ENCODE measurements at places on chromosomes 16 and 17.
A peak's percentile ranks its signal among the peaks of the same experiment; 100 is the strongest.

DNA sequence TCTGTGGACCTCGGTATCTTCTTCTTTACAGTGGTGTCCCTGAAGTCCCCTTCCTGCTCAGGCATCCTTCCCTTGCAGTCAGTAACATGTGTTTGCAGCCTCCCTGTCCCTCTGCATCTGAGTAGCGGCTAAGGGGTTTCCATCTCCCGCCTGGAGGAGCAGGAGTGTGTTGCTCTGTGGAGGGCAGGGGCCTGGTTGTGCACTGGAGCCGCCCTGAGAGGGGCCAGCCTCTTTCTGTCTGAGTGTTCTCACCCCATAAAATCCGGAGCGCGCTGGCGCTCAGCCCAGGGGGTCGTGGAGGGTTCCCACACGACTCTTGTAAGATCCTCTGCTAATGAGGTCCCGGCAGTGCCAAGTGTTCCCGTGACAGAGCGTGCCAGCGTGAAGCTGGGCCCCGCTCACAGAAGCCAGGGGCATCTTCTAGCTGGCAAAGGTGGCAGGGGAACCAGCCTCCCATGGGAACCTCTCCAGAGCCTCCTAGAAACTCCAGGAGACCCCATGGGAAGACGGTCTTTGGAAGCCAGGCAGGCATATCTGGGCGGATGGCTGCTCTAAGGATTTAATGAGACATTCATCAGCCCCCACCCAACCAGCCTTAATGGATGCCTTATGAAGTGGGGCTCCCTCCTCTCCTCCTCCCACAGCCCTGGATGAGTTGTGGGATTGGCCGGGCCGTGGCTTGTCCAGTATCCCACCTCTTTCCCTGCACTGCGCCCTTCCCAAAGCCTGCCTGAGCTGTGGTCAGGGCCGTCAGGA, 91.4 kb upstream of the GSE1 start:
- DNase-seq, result no peak

- DNase-seq, result no peak
These were observed 15.7 kb upstream of the SLC35B1 start for GRCh38 chr17:49723423-49723822.

GRCh38 chr16:68499006-68499405, 40.1 kb upstream of the ZFP90 start:
- no peak for DNase-seq

- DNase-seq, result no peak
These were observed 96.5 kb upstream of the CRHR1 start for GRCh38 chr17:45687594-45687993.

GRCh38 chr16:84180519-84181140, 6.2 kb downstream of the TAF1C start:
- no peak for DNase-seq

DNA sequence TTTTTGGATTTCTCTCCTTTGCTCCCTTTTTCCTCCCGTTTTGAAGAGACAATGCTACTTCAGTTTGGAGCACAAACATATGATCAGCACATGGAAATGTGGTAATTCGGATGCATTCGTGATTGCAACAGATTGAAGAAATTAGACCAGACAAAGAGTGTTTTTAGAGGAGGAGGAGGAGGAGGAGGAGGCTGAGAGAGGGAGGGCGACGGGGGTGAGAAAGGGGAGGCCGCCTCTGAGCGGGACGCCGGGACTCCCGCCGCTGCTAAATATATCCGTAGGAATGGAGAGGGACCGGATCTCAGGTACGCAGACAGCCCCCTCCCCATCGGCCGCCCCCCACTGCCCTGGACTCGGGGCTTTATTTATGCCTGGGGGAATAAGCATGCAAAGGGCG, 179.3 kb downstream of the SEC14L1 start:
- DNase-seq, result peak; percentile 19

GRCh38 chr16:68083861-68084503, 1.2 kb upstream of the NFATC3 start:
- no peak for DNase-seq

DNA sequence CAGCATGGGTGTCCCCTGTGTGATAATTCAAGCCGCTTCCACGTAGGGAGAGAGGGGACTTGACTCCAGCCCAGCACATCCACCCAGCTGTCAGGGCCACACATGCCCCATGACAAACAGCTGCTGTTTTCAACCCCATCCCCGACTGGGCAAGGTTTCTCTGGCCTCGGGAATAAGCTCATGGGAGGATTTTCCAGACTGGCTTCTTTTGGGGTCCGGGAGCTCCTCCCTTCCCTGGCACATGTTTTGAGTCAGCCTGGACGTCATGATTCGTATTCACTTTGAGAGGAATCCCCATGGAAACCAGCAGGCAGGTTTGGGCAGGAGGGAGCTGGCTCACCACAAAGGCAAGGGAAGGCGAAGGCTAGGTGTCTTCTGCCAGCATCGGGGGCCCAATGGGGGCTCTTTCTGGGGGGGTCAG, 156.4 kb downstream of the CMIP start:
- DNase-seq, result no peak

DNA sequence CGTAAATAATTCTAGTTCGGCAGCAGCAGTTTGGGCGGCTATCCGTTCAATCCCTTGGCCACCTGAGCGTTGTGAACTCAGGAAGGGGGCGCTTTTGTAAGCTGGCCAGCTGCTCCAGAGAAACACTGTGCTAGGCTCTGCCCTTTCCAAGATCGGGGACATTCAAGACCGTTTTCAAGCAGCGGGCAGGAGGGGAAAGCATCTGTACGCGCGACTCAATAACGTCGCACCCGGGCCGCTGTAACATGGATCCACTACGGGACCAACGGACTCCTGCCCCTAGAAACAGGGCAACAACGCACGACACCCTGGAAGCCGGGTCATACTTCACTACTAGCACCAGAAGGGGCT, 463 bp downstream of the TOP2A start:
- DNase-seq, result peak; percentile 31
